ENCODE measurements at places on chromosomes 6 and 20.

DNA sequence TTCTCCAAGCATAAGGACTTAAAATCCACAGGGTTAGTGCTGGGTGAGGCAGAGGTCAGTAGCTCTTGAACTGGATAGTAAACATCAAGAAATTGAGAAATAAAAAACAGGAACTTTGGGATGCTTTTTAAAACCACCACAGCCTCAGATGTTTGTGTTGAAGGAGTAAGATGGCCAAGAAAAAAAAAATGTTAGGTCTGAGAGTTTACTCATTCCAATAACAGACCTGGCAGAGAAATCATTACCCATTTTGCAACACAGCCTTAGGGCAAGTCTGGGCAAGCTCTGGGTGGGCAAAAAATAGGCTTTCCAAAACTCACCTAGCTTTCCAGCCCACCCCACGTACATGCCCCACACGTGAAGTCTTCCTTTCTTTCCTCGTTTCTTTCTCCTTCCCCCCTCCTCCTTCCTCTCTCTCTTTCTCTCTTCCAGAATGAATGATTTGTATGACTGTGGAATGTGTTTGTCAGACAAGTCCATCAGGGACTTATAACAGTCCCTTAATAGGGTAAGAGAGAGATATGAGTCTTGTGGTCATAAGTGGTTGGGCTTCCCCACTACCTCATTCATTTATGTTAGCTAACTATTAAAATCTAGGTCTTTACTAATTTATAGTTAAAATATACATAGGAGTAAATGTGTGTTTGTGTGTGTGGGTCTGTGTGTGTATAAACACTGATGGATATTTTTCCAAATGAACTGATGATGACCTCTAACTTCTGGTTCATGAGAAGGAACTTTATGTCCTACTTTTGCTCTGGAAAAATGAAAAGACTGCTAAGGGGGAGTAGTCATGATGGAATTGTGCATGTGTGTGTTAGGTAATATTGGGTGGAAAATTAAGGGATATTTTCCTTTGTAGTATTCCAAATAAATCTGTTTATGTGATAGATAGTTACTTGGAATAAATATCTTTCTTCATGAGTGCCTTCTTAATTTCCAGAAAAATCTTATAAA is 18.0 kb upstream of the DSE start:
- no peak for DNase-seq

DNA sequence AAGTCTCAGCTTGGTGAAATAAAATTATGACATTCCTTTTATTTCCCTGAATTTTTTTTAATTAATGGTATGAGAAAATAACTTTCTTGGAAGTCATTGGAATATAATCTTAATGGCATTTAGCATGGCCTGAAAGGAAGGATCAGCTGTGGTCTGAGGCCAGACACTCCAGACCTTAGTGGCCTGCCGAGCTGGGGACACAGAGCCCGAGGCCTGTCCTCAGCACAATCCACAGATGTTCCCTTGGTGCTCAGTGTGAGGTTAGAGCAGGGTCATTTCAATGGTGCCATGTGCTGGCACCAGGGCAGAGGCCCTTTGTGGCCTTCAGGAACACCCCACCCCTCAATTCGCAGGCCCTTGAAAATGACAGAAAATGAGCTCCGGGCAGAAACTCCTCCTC is 120.6 kb downstream of the ADGB start:
- no peak for DNase-seq

GRCh38 chr6:32664827-32665362 is 1.6 kb downstream of the HLA-DQB1 start:
- DNase-seq = peak; percentile 20

DNA sequence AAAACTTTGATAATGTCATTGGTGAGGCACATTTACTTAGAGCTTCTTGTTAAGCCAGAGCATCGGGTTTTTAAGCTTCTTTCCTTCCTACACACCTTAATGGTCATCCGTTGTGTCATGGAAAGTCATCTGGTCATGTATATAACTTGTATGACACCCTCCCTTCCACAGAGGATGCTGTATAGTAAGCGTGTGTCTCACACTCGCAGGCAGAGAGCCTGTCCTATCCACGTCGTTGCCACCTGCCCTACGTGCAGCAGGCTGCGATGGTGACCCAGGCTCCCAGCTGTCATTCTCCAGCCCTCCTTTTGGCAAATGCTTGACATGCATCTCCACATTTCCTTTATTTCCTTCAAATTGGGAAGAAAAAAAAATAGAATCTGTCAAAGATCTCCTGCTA is 85.6 kb downstream of the MYB start:
- DNase-seq = no peak

DNA sequence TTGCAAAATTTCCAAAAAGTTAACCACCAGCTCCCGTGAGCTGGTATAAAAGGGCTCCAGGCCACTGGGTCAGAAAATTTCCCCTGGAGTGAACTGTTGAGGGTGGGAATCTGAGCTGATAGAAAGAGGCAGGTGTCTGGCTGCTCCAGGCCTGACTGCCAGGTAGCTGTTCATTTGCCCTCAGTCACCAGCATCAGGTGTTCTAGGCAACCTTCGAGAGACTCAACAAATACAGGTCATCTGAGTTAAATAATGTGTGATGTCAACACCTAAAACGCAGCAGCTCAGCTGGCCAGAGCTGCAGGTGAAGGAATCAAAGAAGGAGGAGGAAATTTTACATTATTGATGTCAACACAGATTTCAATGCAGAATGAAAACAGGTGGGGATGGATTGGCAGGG is 46.7 kb downstream of the KCNK5 start:
- DNase-seq = no peak

GRCh38 chr20:18705490-18705889 is 108.1 kb upstream of the SCP2D1 start:
- DNase-seq = no peak

GRCh38 chr20:21510414-21511384 is 3.2 kb downstream of the NKX2-2 start:
- DNase-seq = no peak
